ENCODE measurements at places on chromosomes 4 and X.

GRCh38 chr4:37879365-37879764, 11.5 kb upstream of the TBC1D1 start:
- DNase-seq, result no peak

- DNase-seq, result no peak
Measured at GRCh38 chr4:4425696-4426095, 38.8 kb downstream of the NSG1 start.

DNA sequence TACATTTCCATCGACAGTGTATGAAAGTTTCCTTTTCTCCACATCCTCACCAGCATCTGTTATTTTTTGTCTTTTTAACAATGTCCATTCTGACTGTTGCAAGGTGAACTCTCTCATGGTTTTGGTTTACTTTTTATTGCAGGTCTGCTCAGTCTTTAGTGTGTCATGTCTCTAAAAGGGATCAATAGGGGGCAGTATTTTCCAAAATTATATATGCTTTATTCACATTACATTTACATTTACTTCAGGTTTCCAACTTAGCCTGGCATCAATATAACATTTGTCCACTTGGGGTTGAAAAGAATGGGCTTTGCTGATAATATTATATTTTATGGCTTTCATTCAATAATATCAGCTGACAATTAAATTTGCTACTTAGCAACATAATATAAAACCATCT, 265.0 kb upstream of the SLITRK2 start:
- DNase-seq, result no peak

DNA sequence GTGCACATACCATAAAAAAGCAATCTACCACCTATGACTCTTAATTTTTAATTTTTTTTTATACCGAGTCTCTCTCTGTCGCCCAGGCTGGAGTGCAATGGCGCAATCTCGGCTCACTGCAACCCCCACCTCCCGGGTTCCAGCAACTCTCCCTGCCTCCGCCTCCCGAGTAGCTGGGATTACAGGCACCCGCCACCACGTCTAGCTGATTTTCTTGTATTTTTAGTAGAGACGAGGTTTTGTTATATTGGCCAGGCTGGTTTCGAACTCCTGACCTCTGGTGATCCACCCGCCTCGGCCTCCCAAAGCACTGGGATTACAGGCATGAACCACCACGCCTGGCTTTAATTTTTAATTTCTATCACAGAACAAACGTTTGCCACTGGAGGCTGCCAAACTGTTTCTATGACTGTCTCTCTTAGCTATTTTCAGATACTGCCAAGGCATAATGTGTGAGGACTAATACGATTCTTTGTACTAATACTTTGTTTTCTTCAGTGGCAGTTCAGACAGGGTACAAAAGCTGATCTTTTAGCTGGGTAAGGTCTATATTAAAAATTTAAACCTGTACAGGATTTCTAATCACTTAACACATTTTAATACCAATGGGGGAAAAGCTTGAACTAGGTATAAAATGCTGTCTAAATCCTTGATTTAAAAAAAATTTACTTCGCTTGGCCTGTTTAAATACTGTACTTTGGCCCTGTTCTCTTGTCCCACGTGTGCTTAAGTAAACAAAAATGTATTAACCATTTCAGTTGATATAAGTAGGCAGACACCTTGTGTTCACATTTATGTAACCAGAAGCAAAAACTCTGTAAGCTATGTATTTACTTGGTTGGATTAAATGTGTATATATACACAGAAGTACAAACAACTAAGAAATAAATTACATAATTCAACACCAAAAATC, 2.3 kb downstream of the PGRMC2 start:
- no peak for DNase-seq

GRCh38 chr4:172985552-172985951, 183.1 kb upstream of the GALNT7 start:
- DNase-seq, result no peak

- DNase-seq, result no peak
Measured at GRCh38 chr4:164949448-164950143, 27.9 kb downstream of the TRIM61 start.

GRCh38 chr4:69092980-69093568, 3.2 kb upstream of the UGT2B7 start:
- DNase-seq, result no peak

DNA sequence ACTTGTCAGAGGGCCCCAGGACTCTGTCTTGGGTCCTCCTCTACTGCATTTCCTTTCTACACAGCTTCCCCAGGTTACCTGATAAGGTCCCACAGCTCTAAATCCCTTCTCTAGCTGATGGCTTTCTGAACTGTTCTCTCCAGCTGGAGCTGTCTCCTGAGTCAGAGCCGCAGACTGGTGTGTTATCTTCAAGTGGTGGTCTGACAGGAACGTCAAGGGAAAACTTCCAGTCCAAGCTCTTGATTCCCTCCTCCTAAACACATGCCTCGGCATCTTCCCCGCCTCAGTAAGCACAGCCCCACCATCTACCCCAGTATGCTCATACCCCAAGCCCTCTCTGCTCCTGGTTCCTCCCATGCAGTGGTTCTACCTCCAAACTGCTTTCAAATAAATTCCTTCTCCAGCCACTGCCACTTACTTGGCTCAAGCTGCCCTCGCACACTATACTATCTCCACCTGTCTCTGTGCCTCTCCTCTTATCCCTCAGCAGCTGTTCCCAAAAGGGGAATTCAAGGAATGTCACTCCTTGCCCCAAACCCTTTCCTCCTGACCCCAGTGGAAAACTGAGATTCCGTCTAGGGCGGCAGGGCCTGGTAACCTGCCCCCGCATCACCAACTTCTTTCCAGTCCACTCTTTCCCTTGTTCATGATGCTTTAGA, 17.2 kb upstream of the CENPU start:
- no peak for DNase-seq

- no peak for DNase-seq
Measured at GRCh38 chr4:30160140-30160539, 560.0 kb upstream of the PCDH7 start.

GRCh38 chrX:86946569-86946968, 571.0 kb upstream of the KLHL4 start:
- no peak for DNase-seq

DNA sequence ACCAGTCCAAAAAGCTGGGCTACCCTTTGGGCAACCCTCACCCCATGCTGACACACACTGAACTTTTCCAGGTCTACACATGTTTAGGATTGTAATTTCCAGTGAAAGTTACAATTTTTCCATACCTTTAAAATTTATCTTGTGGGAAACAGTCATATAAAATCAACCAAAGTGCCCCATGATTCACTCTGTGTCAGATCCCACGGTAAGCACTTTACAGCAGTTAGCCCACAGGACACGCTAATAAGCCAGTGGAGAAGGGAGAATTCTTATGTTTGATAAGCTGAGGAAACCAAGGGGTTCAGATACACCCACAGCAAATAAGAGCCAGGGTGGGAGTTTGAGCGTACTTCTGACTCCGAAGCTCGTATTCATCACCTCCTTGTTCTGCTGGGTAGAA, 72.4 kb upstream of the TBL1X start:
- no peak for DNase-seq

- DNase-seq, result no peak
Measured at GRCh38 chrX:3219231-3219630, 127.2 kb downstream of the MXRA5 start.

DNA sequence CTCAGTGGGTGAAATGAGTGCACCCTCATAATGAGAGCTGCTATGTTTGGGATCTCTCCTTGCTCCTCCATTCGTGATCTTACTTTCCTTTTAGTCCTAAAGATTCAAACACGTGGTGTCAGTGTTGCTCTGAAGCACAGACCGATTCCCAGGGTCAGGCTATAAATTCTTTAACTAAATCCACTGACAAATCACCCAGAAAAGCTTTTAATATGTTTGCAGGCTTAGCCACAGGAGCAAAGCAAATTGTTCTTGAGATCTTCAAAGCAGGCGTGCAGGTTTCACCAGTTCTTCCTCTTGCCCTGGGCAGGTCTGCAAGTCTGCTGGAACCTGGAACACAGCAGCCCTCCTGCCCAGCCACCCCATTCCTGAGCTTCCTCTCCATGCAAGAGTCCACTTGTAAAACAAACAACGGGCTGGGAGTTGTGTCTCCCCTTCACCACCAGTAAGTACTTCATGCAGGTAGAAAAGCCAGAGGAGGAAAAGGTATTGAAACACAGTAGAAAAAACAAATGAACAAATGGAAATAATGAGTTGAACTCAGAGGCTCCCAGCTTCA, 70.1 kb upstream of the ENPP6 start:
- DNase-seq, result no peak

- no peak for DNase-seq
Measured at GRCh38 chr4:171846893-171847292, 33.7 kb downstream of the GALNTL6 start.

GRCh38 chrX:42028109-42028508, 104.8 kb upstream of the CASK start:
- no peak for DNase-seq

GRCh38 chr4:39846120-39846519, 131.6 kb downstream of the PDS5A start:
- no peak for DNase-seq

DNA sequence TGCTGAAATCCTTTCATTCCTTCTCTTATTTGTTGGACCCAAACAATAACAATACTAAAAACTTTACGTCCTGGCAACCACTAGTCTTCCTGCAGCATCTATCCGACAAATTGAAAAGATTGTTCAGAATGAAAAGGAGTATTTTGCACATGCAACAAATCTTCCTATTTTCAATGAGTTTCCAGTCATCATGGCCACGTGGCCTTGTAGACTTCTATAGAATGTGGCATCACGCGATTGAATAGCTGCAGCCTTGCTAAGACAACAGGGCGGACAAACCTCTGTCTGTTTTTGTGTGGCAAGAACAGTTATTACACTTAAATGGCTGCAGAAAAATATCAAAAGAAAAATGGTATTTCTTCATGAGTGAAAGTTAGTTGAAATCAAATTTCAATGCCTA, 297.9 kb upstream of the LCORL start:
- DNase-seq, result no peak

- no peak for DNase-seq
Measured at GRCh38 chr4:172660251-172660650, 508.4 kb upstream of the GALNT7 start.

GRCh38 chr4:16123356-16124084, 39.7 kb upstream of the PROM1 start:
- no peak for DNase-seq

GRCh38 chrX:108268434-108269080, 169.7 kb downstream of the COL4A6 start:
- DNase-seq, result no peak

GRCh38 chr4:55050418-55050950, 74.9 kb downstream of the KDR start:
- DNase-seq, result no peak

DNA sequence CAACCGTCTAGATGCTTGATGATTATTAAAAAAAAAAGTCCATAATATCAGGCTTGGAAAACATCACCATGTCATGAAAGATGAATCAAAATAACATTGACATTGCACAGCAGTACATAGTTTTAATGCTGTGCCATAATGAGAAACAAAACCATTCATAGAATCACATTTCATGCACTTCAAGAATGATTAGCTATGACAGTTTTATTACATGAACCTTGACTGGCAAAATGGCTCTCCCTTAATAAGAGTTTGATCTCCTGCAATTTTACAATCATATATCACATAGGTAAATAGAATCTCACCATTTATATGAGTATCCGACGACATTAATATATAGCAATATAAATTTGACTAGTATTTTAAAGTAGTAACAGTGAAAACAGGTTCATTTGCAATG, 49.8 kb downstream of the TECRL start:
- DNase-seq, result no peak

GRCh38 chrX:21708116-21708515, 49.8 kb downstream of the SMPX start:
- no peak for DNase-seq

DNA sequence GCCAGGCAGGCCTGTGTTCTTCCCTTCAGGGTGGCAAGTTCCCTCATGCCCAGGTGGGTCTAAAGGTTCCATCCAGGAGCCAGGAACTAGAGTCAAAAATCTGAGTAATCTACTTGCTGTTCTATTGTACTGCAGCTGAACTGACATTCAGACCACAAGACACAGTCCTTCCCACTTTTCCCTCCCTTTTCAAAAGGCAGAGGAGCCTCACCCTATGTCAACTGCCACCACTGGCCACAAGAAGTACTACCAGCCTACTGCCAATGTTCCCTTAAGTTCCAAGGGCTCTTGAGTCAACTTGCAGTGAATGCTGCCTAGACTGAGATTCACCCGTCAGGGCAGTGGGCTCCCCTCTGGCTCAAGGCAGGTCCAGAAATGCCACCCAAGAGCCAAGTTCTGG, 133.5 kb downstream of the FAM47B start:
- DNase-seq, result no peak

DNA sequence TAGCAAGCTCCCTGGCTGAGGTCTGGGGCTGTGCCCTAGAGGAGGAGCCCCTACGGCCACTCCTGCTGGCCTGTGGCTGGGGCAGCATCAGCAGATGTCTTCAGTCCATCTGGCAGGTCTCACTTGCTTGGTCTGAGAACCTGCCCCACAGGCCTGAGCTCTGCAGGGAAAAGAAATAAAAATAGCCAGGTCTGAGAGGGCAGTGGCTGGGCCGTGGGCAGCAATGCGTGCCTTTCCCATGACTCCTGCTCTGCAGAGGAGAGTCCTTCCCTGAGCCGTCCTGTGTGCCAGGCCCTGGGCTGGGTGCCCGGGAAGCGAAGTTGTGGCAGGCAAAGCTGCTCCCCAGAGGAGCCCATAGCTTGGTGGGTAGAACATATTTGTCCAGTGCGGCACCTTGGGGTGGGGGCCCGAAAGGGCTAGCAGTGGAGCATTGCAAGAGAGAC, 11.3 kb upstream of the KIAA0232 start:
- no peak for DNase-seq

- DNase-seq, result no peak
Measured at GRCh38 chr4:129822701-129823100, 726.7 kb downstream of the C4orf33 start.

GRCh38 chr4:68498413-68499007, 51.2 kb downstream of the TMPRSS11E start:
- DNase-seq, result peak; percentile 39

- DNase-seq, result no peak
Measured at GRCh38 chr4:5973486-5974220, 44.6 kb downstream of the C4orf50 start.

GRCh38 chrX:148600131-148600530, 99.7 kb downstream of the AFF2 start:
- no peak for DNase-seq

GRCh38 chrX:12894074-12895030, 12.1 kb upstream of the TLR8 start:
- no peak for DNase-seq

DNA sequence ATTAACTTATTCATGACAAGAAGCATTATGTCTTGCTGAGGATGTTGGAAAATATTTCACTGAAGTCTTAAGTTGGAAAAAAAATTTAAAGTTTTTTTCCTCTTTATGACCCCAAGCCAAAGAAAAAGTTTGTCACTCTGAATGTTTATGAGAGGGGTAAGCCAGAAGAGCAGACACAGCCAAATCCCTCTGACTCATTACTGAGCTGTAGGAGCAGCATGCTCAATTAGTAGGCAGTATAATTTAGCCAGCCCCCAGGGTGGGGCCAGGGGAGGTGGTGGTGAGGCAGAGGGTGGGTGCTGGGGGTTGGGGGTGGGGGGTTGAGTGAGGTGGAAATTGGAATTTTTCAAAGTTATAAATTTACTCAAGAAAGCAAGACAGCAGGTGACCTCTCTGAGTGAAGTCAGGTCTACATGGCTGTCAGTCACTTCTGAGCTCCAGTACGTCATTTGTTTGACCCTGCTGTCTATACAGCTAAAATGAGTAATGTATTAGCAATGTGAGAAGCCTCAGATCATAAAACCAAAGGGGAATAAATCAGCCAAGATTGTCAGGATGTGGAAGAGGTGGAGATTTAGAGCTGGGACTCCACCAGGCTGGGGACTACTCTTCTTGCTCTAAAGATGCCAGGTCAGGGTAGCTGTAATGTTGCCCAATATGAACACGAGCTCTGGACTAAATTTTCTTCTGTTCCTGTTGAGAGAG, 98.8 kb upstream of the NDP start:
- DNase-seq, result peak; percentile 35

All from T1000 (cell line).